ENCODE measurements at places on chromosomes 1 and 21.
A peak's percentile ranks its signal among the peaks of the same experiment; 100 is the strongest.

DNA sequence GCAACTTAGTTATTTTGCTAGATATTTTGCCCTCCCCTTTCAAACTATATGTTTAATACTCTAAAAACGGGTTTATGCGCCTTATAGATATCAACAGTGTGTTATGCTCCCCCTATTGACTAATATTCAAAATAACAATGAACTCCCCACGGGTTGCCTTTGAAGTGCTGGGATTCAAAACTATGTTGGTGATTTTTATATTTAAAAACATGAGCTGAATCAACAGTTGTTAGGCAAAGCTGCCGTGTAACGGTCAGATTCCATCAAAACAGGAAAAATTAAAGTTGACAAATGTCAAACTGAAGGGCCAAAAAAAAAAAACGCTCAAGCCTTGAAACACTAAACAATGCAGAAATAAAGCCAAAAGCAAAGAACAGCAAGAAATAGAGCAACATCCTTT, 2.5 kb downstream of the TGFBR3 start:
- no peak for DNase-seq

GRCh38 chr1:172742599-172743500, 83.9 kb downstream of the FASLG start:
- no peak for DNase-seq

GRCh38 chr1:172185211-172185610, 235.3 kb upstream of the C1orf105 start:
- no peak for DNase-seq

- no peak for DNase-seq
Measured at GRCh38 chr1:231803353-231803752, 176.8 kb downstream of the DISC1 start.

DNA sequence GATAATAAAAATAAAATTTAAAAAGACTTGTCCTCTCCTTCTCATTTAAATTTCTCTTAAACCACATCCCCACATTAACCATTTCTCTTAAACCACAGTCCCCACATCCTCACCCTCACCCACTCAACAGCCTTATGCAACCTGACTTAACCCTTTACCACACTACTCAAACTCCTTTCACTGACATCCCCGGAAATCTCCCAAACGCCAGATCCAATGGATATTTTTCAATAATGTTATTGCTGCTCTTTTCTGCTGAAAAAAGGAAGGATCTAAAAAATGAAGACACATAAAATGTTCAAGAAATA, 54.2 kb upstream of the EEIG2 start:
- no peak for DNase-seq

DNA sequence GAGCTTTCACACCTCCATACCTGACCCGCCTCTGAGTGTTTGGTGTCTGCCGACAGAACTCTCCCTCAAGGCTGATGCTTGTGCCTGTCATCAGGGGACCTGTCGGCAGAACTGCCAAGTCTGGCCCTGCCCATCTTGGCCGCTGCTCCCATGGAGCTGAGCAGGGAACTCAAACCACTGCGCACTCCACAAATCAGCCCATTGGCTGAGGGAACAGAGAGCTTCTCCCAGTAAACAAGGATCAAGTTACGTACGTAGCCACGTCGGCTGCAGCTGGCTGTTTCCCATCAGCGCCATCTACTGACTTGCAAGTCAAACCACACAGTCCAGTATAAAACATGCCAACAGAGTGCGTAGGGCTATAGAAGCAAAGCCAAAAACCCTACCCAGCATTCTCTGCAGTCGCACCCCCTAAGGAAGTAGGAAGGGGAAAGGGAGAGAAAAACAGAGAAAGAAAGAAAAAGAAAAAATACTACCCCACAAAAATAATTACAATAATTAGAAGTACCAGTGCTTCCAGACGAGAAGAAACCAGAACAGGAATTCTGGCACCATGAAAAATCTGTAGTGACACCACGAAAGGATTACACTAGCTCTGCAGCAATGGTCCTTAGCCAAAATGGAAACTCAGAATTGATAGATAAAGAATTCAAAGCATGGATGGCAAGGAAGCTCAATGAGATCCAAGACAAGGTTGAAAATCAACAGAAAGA, 13.1 kb downstream of the KRTAP13-1 start:
- no peak for DNase-seq

GRCh38 chr21:45304945-45305344, 17.2 kb upstream of the POFUT2 start:
- peak; percentile 71 for DNase-seq

GRCh38 chr21:41086569-41086968, 81.4 kb upstream of the BACE2 start:
- DNase-seq = no peak

- no peak for DNase-seq
Measured at GRCh38 chr1:245051349-245052221, 103.2 kb upstream of the KIF26B start.

DNA sequence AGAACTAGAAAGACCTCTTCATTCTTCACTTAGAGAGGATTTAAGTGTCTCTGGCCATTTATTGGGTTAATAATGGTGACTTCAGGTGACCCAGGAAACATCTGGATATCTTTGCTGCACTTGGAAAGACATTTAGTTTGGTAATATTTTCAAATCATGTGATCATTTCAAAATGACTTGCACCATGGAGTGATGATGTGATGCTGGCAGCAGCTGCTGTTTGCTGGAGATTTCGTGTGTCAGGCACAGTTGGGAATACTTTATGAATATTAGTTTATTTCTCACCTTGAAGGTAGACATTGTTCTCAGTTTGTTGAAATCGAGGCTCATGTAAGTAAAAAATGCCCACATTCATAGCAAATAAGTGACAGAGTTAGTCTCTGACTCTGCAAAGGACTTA, 236.0 kb downstream of the DISC1 start:
- DNase-seq = no peak

Measured in posterior vena cava (tissue), 2 donors.